ENCODE measurements at places on chromosomes 7 and 10. TPM values are rescaled to one million over a fixed set of nuclear protein-coding genes. Genes with fewer than 3 reads are reported as not detected.

The KNDC1 gene
- total RNA-seq, result 12.5 TPM

The DDX56 gene
- total RNA-seq, result 47.5 TPM

The NEURL1 gene
- 4.6 TPM for total RNA-seq

The SGMS1 gene
- 40.7 TPM for total RNA-seq

The TMUB1 gene
- total RNA-seq, result 3.6 TPM

The ABHD11 gene
- 4.6 TPM for total RNA-seq

The PIP gene
- total RNA-seq, result not detected

The GPR85 gene
- total RNA-seq, result 4.8 TPM

The GIMAP1 gene
- total RNA-seq, result 7.4 TPM

The MLXIPL gene
- 1.7 TPM for total RNA-seq

Data from uterus (tissue), 4 donors.